ENCODE measurements at places on chromosomes 3 and 15.

GRCh38 chr3:82493858-82494257, 732.4 kb upstream of the GBE1 start:
- no peak for DNase-seq

DNA sequence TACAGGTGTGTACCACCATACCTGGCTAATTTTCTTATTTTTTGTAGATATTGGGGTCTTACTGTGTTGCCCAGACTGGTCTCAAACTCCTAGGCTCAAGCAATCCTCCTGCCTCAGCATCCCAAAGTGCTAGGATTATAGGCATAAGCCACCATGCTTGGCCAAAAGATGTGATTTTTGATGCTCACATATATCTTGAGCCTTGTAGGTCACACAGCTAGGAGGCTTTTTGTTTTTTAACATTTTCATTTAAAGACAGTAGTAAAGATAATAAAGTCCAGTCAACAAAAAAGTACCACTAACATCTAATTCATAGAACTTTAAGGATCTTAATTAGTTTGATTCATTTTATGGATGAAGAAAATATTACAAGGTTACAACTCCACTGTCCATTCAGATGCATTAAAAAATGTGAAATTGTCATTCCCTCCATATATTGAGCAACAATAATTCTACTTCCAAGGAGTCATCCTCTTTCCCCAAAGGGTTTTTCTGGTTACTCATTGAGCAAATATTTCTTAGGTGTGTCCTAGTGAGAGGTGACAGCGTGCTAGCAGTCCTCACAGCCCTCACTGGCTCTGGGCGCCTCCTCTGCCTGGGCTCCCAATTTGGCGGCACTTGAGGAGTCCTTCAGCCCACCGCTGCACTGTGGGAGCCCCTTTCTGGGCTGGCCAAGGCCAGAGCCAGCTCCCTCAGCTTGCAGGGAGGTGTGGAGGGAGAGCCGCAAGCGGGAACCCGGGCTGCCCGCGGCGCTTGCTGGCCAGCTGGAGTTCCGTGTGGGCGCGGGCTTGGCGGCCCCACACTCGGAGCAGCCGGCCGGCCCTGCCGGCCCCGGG, 8.3 kb upstream of the TASOR start:
- no peak for DNase-seq

- no peak for DNase-seq
These were observed 114.4 kb downstream of the PLCL2 start for GRCh38 chr3:16999161-16999560.

DNA sequence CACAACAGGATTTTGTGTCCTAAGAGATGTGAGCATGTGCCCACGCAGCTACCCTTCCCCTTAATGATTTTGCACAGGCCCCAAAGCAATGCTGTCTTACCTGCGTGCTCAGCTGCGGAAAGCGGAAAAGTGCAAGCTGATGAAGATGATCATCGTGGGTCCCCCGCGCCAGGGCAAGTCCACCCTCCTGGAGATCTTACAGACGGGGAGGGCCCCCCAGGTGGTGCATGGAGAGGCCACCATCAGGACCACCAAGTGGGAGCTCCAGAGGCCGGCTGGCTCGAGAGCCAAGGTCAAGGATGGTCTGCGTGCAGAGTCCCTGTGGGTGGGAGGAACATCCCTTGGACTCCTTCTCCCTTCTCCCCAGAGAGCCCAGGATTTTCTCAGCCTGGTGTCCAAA, 103.1 kb downstream of the LRRK1 start:
- no peak for DNase-seq

DNA sequence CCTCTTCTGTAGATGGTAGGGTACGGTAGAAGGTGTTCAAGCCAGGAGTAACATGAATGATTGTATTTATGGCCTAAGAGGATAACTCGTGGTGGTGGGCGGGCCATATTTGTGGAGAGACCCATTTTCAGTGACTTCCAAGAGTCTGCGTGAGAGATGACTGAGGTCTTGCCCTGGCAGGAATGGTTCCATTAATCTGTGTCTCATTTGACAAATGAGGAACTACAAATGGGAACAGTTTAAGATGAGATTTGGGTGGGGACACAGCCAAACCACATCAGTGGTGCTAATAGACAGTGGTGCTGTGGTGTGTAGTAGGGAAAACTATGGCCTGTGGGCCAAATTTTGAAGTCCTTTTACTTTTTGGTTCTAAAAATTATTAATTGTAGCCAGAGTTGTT, 47.1 kb downstream of the FLNB start:
- DNase-seq, result no peak

- no peak for DNase-seq
These were observed 302.9 kb upstream of the RASGRP1 start for GRCh38 chr15:38867556-38867955.

GRCh38 chr15:71939981-71940588, 129.7 kb downstream of the NR2E3 start:
- DNase-seq, result peak; percentile 8

- no peak for DNase-seq
These were observed 8.5 kb downstream of the EOMES start for GRCh38 chr3:27713435-27714145.

DNA sequence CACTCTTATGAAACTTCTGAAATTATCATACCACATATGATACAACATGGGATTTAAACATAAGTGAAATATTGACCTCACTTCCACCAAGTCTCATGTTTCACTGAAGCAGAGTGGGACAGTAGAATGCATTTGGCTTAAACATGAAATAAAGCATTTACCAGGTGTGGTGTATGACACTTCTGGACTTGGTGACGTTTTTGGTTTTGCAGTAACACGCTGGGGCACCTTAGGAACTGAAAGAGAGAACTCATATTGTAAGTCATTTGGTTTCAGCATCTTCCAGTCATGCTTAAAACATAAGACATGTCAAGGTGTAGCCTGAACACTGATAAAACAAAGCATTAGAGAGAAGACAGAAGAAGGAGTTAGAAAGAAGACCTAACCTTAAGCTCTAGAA, 95.3 kb downstream of the TFG start:
- DNase-seq, result no peak

GRCh38 chr3:148453781-148454191, 243.9 kb upstream of the AGTR1 start:
- no peak for DNase-seq

- DNase-seq, result no peak
These were observed 11.1 kb downstream of the ADAMTS17 start for GRCh38 chr15:100330629-100331215.

DNA sequence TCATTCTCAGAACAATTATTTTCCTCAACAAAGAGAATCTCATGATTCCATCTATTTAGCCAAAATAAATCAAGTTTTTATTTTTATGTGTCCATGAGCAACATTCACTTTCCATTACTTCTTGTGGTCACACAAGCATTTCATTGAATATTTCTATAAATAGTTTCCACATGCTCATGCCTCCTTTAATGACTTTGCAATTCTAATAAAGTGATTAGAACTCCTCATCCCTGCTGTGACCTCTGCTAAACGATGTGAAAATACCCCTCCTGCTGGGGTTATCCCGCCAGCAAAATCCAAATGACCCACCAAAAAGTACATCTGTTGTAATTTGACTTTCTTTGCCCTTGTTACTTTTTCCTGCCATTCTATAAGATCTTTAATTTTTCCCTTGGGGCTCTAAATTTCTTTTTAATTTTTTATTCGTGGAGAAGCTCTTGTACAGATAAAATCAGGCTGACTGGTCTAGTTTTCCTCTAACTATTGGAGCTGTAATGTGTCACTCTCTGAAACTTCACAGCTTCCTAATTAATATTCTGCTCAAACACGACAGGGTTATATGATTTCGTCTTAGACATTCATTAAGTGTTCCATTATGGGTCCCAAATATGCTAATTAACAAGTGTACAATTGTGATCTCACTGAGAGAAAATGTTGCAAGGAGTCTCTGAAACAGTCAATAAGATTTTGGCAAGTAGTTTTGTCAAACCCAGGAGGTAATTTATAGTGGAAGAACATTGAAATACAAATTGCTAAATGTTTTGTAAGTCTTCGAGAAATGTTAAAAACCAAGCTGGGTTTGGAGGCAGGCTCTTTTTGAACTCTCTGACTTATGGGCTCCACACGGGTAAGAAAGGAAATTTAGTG, 533.1 kb upstream of the NAALADL2 start:
- DNase-seq, result no peak

- no peak for DNase-seq
These were observed 25.6 kb upstream of the LARS2 start for GRCh38 chr3:45362758-45363157.

- no peak for DNase-seq
These were observed 128.2 kb upstream of the SLC7A14 start for GRCh38 chr3:170714122-170714521.

DNA sequence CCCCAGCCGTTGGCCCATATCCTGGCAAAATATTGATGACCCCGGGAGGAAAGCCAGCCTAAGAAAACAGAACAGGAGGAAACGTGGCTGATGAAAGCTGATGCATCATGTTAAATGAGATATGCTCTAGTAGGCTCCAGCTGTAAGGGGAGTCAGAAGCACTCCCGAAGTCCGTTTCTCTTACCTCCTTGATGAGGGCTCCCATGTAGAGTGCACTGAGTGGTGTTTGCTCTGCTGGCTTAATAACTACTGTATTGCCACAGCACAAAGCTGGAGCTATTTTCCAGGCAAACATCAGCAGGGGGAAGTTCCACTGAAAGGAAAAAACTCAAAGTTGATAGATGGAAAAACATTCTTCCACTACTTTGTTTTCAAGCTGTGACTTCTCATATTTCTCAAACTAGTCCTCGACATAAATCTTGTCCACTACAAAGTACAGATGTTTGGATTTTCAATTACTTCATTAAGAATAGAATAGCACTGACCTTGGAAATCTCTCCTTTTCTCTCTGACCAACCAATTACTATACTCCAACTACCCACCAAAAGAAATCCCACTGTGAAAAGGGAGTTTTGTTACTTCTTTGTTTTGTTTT, 72.7 kb downstream of the ALDH1A2 start:
- DNase-seq, result peak; percentile 62

DNA sequence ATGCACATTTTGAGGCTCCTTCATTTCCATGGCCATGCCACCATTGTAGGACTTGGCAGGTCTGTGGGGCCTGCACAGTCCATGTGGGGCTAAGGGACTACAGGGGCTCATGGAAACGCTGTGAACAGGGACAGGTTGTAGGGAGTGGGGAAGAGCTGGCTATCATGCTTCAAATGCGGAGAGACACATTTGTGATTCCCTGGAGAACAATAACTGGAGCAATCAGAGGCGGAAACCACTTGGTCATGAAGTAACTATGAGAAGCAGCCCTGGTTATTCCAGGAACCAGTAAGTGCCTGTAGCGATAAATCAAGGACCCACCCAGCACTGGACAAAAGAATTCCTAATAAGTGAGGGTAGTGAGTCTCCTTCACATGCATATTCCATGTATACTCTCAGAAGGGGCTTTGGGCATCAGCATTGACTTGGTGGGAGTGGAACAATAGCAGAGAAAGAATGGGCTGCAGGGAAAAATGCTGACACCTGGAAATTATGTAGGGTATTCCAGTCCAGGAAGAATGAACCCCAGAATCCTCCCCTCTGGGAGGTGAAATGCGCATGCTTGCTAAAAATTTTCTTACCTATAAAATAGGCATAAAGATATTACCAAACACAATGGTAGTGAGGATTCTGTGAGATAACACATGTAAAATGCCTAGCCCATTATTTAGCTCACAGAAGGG, 251.4 kb upstream of the ROPN1 start:
- DNase-seq, result no peak

GRCh38 chr3:45123581-45124269, 22.5 kb downstream of the CDCP1 start:
- no peak for DNase-seq

- no peak for DNase-seq
These were observed 338.3 kb upstream of the CTDSPL start for GRCh38 chr3:37523361-37523760.

DNA sequence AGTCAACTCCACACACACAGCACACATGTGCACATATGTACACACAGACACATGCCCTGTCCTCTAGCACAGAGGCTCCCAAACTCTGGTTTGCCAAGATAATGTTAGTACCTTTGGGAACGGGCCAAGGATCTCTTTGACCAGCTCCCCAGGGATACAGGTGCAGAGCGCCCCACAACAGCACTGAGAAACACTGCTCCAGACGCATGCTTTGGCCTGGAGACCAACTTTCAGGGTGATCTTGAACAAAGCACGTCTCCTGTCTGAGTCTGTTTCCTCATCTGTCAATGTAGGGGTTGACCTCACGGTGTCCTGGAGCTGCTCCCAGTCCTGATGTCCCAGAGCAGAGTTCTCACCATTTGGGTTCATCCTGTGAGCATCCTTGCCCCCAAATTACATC, 15.9 kb upstream of the SKOR1 start:
- DNase-seq, result no peak

GRCh38 chr15:92576597-92577200, 78.9 kb downstream of the FAM174B start:
- no peak for DNase-seq

- no peak for DNase-seq
These were observed 136.1 kb downstream of the CACNA1D start for GRCh38 chr3:53630547-53630946.

DNA sequence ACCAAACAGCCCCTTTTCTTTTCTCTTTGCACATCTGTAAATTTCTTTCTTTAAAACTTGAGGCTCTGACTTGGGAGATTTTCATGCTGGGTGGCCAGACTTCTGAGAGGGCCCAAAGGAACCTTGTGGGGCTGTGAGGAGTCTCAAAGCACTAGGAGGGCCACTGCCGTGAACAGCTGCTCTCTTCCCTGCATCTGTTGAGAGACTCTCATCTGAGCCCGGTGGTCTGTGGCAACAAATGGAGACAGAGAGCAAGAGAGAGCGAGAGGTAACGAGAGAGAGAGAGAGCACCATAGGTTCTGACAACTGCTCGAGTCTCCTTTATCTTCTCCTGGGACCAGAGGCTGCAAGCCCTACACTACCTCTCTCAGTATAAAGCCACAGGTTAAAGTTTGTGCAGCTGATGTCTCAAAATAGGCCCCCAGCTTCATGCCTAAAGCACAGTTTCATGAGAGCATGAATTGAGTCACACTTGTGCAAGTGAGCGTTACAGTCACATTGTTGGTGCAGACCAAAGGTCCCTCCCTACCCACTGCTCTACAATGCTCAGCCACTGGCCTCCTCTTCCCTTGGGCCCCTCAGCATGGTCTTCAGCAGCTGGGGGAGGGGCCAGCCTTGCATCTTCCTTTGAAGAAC, 60.7 kb downstream of the ZNF621 start:
- DNase-seq, result no peak

DNA sequence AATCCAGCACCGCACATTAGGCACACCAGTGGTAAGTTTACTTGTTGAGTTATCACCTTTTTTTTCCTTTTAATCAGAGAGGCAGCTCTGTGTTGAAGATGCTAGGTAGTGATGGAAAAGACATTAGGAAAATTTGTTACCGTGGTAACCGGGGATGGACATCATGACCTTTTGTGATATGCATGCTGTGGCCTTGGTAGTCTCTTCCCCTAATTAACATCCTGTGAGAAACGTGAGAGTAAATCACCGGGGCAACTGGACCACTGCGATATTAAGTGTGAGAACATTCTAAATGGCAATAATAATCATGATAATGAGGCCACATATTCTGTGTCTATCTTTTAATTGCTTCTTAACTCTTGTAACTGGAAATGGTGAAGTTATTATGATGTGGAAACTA, 362.0 kb downstream of the CACNA2D3 start:
- no peak for DNase-seq

Data from right lung (tissue), 10 donors.